Hepatic stellate cell (primary cell): ENCODE measurements at places on chromosomes 2 and 18.
A peak's percentile ranks its signal among the peaks of the same experiment; 100 is the strongest.

DNA sequence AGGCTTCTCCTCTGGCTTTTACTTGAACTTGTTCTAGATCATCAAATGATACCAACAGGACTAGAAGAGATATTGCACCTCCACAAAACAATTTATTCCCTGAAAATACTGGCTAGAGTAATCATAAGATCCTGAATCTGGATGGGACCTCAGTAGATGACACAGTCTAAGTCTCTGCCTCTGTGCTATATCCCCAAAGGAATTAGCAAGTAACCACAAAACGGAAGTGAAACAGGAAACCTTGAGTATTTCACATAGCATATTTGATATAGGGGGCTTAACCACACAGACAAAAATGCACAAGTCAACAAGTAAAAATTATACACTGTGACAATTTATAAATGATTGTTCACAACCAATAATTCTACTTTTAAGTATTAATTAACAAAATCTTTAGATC lies 456.9 kb upstream of the TNP1 start:
- peak; percentile 75 for DNase-seq

GRCh38 chr2:20226152-20226545 lies 1.2 kb upstream of the SDC1 start:
- no peak for DNase-seq

DNA sequence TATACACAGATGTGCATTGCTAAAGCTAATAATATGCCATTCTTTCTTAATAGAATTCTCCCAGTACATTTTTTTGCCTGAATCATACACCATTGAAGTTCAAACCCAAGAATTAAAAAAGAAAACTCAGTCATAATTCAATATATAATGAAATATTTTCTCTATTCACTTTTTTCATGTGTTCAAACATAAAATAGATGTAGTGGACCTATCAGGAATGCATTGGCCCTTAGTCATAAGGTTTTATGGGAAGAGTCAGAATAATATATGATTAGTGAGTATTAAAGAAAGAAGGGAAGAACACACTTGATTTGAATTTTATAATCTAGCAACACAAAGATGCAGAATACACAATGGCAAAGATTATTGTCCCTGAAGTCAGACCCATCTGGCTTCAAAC lies 297.0 kb upstream of the COL3A1 start:
- no peak for DNase-seq

DNA sequence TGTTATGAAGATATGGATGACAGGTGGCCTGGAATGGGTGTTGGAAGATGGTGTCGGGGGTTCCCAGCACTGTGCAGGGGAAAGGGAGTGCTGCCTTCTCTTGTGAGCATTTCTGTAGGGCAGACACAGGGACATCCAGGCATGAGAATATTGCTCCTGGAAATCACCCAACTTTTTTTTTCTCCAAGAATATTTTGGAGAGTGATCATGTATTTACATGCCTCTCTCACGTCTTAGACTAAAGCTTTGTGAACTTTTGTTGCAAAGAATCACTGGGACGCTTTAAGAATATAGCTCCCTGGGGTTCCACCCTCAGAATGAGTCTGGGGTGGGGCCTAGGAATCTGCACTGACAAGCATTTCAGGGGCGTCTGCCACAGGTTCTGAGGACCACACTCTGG lies 68.7 kb downstream of the VWA3B start:
- no peak for DNase-seq

GRCh38 chr2:236706803-236707202 lies 137.2 kb downstream of the ACKR3 start:
- no peak for DNase-seq

DNA sequence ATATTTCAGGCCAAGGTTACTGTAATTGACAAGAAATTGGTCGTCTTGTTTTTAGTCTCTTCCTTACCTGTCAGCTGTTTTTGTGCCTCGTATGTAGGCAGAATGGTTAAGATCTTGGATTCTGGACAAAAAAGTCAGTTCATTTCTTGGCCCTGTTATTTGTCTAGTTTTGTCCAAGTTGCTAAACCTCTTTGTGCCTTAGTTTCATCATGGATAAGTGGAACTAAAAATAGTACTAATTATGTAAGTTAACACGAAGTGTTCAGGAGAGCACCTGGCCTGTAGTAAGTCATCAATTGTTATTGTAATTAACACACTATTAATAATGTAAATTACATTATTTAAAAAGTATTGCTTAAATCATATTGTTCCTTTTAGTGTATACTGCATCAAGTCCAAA lies 148.0 kb downstream of the PARD3B start:
- DNase-seq, result no peak

DNA sequence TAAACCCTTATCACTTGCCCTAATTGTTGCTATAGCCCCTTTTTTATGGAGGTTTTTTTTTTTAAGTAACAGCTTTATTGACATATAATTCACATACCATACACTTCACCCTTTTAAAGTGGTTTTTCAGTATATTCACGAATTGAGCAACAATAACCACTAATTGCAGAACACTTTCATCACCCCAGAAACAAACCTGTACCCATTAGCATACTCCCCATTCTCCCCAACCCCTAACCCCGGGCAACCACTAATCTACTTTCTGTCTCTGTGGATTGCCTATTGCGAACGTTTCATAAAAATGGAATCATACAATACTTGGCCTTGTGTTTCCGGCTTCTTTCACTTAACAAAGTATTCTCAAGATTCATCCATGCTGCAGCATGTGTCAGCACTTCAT lies 213.6 kb downstream of the ATAD2B start:
- DNase-seq, result no peak

DNA sequence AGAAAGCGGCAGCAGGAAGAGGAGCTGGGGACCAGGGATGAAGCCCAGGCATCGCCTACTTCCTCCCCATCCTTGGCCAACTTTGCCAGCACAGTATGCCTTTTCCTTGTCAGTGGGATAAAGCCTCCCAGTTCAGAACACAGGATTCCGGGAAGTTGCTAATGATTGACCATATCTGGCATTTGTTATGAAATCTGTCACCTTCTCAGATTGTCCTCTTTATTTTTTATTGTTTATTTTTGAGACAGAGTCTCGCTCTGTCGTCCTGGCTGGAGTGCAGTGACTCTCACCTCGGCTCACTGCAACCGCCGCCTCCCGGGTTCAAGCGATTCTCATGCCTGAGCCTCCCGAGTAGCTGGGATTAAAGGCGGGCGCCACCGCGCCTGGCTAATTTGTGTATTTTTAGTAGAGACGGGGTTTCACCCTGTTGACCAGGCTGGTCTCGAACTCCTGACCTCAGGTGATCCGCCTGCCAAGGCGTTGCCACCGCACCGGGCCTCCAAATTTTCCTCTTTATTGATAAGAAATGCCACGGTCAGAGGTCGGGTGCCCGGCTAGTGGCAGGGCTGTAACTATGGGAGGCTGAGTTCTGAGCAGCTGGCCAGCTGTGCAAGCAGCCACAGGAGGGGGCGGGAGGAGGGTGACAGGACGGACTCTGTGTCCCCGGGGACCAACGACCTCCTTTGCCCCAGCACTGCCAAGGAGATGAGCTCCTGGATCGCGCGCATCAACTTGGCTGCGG lies 24.4 kb downstream of the PSD4 start:
- no peak for DNase-seq

- DNase-seq, result no peak
Measured at GRCh38 chr2:241835611-241836010, 23.1 kb downstream of the PDCD1 start.

DNA sequence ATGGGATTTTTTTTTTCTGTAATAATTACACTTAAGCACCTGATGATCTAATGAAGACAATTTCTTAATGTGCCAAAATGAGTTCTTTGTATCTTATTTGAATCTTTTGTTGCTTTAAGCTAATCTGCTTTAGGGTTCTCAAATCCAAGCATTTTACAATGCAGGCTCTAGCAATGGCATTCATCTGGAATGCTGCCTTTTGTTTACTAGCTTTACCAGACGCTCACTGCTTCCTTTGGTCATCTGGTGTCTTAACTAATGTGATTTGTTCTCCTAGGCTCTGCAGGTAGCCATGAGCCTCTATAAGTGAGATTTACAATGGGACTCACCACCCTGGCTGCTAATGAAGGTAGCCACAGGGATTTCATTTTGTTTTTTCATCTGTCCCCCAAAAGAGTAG lies 100.3 kb downstream of the GREB1L start:
- DNase-seq, result no peak

- no peak for DNase-seq
Measured at GRCh38 chr2:97953853-97954252, 41.9 kb downstream of the TMEM131 start.

DNA sequence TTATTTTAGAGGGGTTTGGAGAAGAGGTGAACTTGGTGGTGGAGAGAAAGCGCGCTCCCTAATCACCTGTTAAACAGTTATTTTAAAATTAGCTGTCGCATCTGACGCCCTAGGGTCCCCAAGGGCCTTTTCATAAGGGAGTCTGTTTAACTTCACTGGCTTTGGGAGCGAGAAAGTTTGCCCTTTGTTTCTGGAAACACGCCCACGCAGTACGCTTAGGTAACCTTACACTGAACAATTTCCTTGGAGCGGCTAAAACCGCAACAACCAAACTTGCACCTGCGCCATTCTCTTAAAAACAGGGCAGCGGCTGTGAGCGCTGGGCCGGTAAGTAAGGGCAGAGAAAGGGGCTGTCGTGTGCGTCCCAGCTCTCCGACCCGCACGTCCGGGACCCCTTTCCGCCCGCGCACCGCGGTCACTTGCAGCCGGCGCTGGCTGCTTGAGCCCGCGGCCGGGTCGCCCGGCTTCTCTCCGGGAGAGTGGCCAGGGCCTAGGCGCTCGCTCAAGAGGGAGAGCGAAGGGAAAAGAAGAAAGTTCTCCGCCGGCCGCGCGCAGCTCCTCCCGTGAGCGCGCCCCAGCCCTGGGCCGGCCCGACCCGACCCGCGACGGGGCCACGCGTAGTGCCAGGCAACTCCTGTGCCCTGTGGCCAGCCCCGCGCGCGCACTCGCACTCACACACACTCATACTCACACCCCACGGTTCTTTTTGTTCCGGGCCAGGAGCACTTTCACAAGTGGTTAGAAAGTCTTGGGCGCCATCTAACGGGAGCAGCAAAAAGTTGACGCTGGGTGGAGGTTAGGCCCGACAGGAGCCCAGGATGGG lies 19.2 kb downstream of the POU3F3 start:
- DNase-seq, result peak; percentile 69

DNA sequence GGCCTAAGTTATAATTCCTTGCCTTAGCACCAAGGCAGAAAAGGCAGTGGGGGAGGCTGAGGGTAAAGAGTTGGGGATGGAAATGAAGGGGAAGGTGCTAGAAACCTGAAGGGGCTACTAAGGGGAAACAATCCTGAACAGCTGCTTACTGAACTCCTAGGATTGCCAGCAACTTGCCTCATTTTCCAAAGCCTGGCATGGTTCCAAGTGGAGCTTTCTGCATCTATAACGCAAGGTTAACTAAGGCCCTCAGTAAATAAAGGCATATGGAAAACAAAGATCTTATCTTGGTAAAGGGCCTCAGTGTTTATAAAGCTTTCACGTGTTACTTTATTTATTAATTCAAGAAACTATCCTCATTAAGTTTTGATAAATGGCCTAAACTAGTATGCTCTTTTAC lies 10.9 kb downstream of the MEP1B start:
- no peak for DNase-seq

- DNase-seq, result no peak
Measured at GRCh38 chr2:138235041-138235440, 266.5 kb upstream of the SPOPL start.

- no peak for DNase-seq
Measured at GRCh38 chr2:134246154-134246874, 7.6 kb upstream of the MGAT5 start.

GRCh38 chr18:58796220-58796619 lies 68.5 kb upstream of the ZNF532 start:
- no peak for DNase-seq

- DNase-seq, result no peak
Measured at GRCh38 chr2:2664989-2665833, 334.1 kb upstream of the MYT1L start.

- no peak for DNase-seq
Measured at GRCh38 chr2:217974389-217975005, 28.3 kb downstream of the TNS1 start.

- no peak for DNase-seq
Measured at GRCh38 chr2:12271589-12271984, 445.1 kb upstream of the TRIB2 start.

GRCh38 chr18:5439986-5440696 lies 103.7 kb downstream of the EPB41L3 start:
- DNase-seq, result no peak

DNA sequence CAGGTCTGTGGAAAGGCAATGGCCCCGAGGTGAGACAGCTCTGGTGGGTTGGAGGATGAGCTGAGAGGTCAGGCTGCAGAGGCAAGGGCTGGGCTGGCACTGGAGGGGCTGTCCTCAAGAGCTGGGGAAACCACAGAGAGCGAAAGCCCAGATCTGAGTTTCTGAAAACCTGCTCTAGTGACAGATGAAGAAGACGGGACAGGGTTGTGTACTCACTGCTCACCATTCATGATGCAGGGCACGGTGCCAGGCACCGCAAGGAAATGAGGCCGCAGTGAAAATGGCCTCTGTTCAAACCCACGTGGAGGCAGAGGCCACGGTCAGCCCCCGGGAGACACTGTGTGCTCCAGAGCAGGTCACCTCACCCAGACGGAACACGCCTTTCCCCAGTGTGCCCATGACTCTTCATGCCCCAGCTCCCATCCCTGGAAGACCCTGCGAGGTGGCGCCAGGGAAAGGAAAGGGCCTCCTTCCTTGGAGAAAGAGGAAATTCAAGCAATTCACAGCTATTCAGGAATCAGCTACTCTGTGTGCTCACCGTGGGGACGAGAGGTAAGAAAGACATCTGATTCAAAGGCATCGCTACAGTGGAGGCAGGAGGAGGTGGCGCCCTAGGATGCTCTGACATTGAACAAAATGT lies 24.3 kb upstream of the ID2 start:
- no peak for DNase-seq

DNA sequence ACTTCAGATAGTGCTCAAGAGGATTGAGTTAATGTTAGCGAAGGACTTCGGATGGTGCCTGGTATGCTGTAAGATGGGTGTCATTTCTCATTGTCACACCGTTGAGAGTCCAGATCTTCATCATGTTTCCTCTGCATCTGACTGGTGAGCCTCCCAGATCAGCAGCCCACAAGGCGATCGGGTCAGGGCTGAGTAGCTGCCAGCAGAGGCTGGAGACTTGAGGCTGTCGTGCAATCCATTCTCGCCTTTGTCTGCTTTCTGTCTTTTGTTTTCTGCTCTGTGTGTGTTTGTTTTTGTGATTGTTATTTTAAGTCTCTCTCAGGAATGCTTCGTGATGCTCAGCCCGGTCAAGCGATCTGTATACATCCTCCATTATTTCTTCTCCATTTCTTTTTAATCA lies 95.8 kb downstream of the TGOLN2 start:
- no peak for DNase-seq

- DNase-seq, result no peak
Measured at GRCh38 chr2:71850306-71850801, 297.3 kb downstream of the CYP26B1 start.

GRCh38 chr2:180733330-180733729 lies 247.1 kb upstream of the UBE2E3 start:
- no peak for DNase-seq

GRCh38 chr2:26725521-26725820 lies 32.9 kb downstream of the KCNK3 start:
- DNase-seq, result no peak

GRCh38 chr18:23200756-23201155 lies 65.5 kb downstream of the CABLES1 start:
- DNase-seq, result no peak

GRCh38 chr2:105052773-105053172 lies 14.9 kb downstream of the MRPS9 start:
- no peak for DNase-seq
